Fibroblast of lung (primary cell): ENCODE measurements at places on chromosomes 1 and 21. TPM values are rescaled to one million over a fixed set of nuclear protein-coding genes. Genes with fewer than 3 reads are reported as not detected.

ADAR gene
- polyA plus RNA-seq, result 128 and 140 TPM in 2 replicates

APOBEC4 gene
- polyA plus RNA-seq, result not detected in 2 replicates

CRYAA gene
- polyA plus RNA-seq, result not detected in 2 replicates

EVA1C gene
- polyA plus RNA-seq, result 2.4 and 5.7 TPM in 2 replicates

IRF6 gene
- 0.87 and 1.00 TPM in 2 replicates for polyA plus RNA-seq

SMPDL3B gene
- polyA plus RNA-seq, result not detected in 2 replicates

FTCD gene
- polyA plus RNA-seq, result 0.27 TPM in 1 of 2 replicates, not detected in the other

- peak; percentile 92 for DNase-seq
Observed at GRCh38 chr1:246214708-246215509, 292.2 kb downstream of the SMYD3 start.

GRCh38 chr1:228087771-228088251, 5.3 kb downstream of the ARF1 start:
- peak; percentile 41 for DNase-seq

- peak; percentile 77 for DNase-seq
Observed at GRCh38 chr1:28091043-28091781, 2.8 kb upstream of the EYA3 start.

GRCh38 chr1:147243841-147244240, 1.4 kb downstream of the CHD1L start:
- no peak for DNase-seq

DNA sequence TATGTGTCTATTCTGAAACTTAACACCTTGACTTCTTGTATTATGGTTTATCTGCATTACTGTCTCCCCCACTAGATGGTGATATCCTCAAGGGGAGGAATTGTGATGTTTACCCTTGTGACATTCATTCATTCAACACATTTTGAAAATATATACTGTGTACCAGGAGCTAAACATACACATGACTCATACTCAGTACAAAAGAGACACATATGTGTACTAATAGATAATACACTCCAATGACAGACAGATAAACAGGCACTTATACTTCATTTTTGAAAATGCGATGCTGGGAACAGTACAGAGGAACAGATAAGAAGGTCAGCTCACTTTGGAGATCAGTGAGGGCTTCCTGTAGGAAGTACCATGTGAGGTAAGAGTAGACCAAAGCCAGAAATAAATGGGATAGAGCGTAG, 8.9 kb upstream of the RAB3GAP2 start:
- DNase-seq, result peak; percentile 28

DNA sequence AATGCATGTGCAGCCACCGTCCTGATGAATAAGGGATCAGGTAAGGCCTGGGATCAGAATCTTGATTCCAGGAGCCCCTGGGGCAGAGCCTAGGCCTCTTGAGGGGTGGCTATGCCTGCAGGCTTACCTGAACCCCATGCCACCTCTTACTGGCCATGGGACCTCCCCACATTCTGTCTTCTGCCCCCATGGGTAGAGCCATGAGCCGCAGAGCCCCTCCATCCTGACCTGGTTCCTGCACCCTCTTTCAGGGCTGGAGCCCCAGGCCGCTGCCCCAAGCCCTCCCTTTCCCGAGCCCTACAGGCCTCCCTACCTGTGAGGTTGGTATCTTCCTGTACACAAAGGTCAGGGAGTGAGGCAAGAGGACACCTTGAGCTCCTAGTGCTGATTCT, 120.8 kb downstream of the DMRTB1 start:
- DNase-seq, result no peak

GRCh38 chr1:16243936-16244649, 7.1 kb upstream of the CPLANE2 start:
- peak; percentile 84 for DNase-seq

DNA sequence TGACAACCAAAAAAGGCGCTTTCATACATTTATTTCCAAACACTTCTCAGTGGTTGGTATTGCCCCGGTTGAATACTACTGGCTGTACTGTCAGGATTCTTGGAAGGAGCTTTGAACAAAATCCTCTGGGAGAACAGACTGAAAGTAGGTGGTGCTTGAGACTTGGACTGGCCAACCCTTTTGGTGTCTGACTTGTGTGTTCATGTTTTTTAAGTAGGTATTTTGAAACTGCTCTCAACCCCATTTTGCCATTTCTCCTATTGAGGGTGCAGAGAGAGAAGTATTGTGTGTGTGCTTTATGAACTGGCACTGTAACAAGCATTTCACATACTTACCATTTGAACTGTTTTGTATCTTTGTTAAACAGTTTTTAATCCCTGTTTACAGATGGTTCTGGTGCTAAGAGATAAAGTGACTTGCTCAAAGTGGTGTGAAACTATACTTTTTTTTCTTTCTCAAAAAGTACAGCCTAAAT, 21.2 kb downstream of the ARID1A start:
- no peak for DNase-seq

GRCh38 chr1:67704351-67704750, 19.4 kb downstream of the GADD45A start:
- no peak for DNase-seq

DNA sequence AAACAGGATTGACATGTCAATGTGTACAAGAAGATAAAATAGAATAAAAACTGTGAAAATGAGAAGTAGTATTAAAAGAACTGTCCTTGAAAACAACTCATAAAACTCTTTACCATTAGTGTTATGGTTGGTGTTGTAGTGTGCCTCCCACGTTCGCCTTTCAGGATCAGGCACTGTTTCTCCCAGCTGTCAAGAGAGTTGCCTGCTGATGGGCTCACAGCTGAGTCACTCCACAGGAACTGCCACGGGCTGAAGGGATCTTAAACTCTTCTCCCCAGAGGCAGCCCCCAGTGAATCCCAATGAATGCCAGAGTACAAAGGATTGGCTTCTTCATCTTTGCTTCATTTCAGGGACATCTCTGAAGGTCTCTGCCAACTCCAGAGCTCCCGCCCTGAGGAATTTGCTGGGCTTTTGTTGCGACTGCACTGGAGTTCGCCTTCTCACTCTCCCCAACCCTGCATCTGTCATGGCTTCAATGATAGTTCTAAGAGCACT, 119.6 kb downstream of the ADGRL2 start:
- peak; percentile 74 for DNase-seq
